ENCODE measurements at places on chromosomes 2 and 18. TPM values are rescaled to one million over a fixed set of nuclear protein-coding genes. Genes with fewer than 3 reads are reported as not detected.

GRCh38 chr2:186721956-186722355 is 28.1 kb downstream of the FAM171B start:
- no peak overlapping the region for H3K4me3 ChIP-seq
- no peaks in the 10 kb centered on the region for H3K4me1 ChIP-seq
- H3K27me3 ChIP-seq, result peaks cover 5% of the 10 kb centered on the region
- no peak for DNase-seq

DIPK1C gene
- not detected for total RNA-seq

MATN3 gene
- total RNA-seq, result not detected

EVX2 gene
- not detected for total RNA-seq

- peaks cover 2% of the 10 kb centered on the region for H3K36me3 ChIP-seq
- H3K4me3 ChIP-seq, result peak overlapping the region; percentile 79
- peak; percentile 76 for DNase-seq
- H3K27me3 ChIP-seq, result peaks cover 15% of the 10 kb centered on the region
- H3K4me1 ChIP-seq, result peaks cover 33% of the 10 kb centered on the region
Observed at GRCh38 chr2:25672494-25673299, 680 bp downstream of the DTNB start.

DNA sequence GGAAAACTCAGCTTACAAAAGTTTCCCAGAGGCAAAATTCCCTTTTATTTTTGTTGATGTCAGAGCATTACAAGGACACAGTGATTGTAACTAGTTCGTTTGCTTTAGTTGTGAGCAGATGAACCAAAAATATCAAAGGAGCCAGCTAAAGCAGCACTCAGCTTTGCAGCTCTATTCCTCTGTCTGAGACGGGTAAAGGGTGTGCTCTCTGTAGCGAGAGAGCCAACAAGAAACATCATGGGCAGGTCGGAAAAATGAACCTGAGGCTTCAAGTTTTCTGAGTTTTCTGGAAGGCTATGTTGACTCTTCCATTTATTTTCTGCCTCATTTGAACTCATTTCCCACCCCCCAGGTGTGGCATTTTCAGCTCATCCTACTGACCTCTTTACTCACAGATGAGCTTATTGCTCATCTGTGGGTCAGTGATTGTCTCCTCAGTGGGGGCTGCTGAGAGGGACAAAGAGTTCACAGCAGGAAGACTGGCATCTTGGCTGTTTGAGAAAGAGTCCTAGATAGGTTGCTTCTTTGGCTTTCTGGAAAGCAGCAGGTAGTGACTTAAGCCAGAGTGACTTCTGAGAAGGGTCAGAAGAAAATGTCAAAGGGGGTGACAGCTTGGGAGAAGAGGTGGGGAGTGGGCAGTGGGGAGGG is 66.6 kb upstream of the EPC2 start:
- no peaks in the 10 kb centered on the region for H3K4me1 ChIP-seq
- no peak overlapping the region for H3K27ac ChIP-seq
- H3K27me3 ChIP-seq, result peaks cover 28% of the 10 kb centered on the region
- H3K36me3 ChIP-seq, result no peaks in the 10 kb centered on the region

RGPD3 gene
- total RNA-seq, result 0.05 TPM

- no peak for DNase-seq
- H3K27ac ChIP-seq, result no peak overlapping the region
- H3K4me1 ChIP-seq, result no peaks in the 10 kb centered on the region
- no peaks in the 10 kb centered on the region for H3K27me3 ChIP-seq
- no peak overlapping the region for H3K4me3 ChIP-seq
- H3K36me3 ChIP-seq, result no peaks in the 10 kb centered on the region
Observed at GRCh38 chr2:155633887-155634570, 698.5 kb downstream of the NR4A2 start.

RTKN gene
- 1.1 TPM for total RNA-seq

PRKCE gene
- total RNA-seq, result 20.6 TPM
